ENCODE measurements at places on chromosomes 2 and 18.

GRCh38 chr2:69311024-69311416 lies 76.0 kb downstream of the GFPT1 start:
- DNase-seq: no peak

GRCh38 chr2:186187854-186188253 lies 298.2 kb upstream of the ZC3H15 start:
- DNase-seq: no peak

GRCh38 chr18:46829531-46829930 lies 72.7 kb upstream of the ST8SIA5 start:
- no peak for DNase-seq

DNA sequence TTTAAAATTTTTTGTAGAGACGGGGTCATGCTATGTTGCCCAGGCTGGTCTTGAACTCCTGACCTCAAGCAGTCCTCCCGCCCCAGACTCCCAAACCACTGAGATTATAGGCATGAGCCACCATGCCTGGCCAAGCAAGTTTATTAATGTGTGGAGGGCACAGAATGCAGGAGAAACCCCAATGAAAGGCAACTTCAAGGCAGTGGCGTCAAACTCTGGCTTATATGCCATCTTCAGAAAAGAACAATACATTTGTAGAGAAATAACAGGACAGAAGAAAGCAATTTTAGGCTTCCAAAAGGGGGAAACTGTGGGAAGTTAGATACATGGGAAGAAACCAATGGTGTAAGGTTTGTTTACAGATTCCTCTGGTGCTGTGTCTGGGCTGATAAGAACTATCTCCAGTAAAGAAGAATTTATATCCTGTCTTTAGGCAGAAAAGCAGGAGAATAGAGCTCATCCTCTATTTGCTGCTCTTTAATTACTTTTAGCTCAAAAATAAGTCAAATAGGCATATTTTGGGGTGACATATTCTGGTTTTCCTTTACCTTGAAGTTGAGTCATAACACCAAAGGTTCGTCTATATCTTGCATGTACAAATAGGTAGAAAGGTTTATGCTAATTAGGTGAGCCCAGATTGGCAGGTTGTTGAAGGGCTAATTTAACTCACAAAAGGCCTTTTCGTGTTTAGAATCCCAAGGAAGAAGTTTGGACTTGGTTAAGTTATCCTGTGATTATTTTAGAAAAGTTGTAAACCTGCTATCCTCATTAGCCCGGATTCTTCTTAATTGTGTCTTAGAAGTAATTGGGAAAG lies 26.0 kb upstream of the TMEM214 start:
- no peak for DNase-seq

DNA sequence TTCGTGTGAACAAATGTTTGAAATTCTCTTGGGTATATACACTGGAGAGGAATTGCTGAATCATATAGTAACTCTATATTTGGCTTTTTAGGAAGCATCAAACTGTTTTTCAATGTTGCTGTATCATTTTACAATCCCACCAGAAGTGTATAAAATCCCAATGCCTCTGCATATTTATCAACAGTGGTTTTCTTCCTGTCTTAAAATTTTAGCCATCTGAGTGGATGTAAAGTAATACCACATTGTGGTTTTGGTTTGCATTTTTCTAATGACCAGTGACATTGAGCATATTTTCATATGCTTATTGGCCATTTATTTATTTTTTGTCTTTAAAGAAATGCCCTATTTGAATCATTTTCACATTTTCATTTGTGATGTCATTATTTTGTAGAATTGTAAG lies 22.8 kb upstream of the LRP1B start:
- no peak for DNase-seq

- DNase-seq: peak; percentile 31
Observed at GRCh38 chr2:160109939-160110673, 47.7 kb upstream of the PLA2R1 start.

DNA sequence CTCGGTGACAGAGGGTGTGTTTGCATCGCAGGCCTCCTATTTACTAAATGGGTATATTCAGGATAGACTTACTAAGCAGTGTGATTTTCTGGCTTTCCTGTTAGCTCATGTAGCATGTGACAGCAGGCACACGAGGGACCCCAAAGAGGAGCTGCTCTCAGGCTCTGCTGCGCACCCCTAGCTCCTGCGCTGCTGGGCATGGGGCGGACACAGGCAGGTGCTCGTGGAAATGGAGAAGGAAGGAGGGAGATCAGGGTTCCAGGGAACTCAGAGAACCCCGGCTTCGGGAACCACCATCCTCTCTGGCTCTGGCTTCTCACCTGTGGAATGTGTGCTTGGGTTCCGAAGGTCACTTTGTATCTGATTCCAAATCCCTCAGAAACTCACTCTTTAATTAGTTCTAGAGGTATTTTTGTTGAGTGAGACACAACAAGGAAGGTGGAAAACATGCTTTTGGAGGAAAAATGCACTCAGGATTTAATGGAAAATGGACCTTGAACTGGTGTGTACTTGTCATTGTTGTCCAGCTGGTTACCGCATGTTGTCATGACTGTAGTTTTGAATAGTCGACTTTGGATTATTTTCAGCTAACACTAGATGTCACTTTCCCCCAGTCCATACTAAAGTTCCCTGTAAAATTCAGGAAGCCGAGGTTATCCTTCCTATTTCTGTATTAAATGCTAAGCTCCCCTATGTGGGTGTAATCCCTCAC lies 3.5 kb downstream of the SNTG2 start:
- DNase-seq: no peak

DNA sequence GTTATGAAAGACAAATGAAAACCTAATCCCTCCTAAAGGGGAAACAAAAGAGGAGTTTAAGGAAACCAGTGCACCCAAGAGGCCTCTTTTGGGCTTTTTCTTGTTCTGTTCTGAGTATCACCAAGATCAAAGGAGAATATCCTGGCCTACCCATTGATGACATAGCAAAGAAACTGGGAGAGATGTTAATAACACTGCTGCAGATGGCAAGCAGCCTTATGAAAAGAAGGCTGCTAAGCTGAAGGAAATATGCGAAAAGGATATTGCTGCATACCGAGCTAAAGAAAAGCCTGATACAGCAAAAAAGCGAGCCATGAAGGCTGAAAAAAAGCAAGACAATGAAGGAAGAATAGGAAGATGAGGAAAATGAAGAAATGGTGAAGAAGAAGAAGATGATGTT lies 23.6 kb upstream of the STAT4 start:
- DNase-seq: no peak

DNA sequence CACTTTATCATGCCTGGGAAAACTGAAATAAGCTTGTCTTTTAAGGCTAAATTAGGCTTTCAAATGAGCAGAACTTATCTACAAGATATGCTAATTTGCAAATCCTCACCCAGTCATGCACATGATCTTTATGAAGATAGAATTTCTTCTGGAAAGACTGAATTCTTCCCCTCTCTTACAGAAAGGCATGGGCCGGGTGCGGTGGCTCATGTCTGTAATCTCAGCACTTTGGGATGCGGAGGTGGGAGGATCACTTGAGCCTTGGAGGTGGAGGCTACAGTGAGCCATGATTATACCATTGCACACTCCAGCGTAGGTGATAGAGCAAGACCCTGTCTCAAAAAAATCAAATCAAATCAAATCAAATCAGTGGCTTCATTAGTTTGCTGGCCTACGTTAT lies 11.7 kb upstream of the FOXI3 start:
- no peak for DNase-seq

GRCh38 chr2:3198119-3198518 lies 179.5 kb downstream of the EIPR1 start:
- no peak for DNase-seq

GRCh38 chr2:8249769-8250168 lies 432.1 kb upstream of the ID2 start:
- DNase-seq: no peak

GRCh38 chr18:61096226-61096625 lies 237.0 kb upstream of the CDH20 start:
- DNase-seq: no peak

DNA sequence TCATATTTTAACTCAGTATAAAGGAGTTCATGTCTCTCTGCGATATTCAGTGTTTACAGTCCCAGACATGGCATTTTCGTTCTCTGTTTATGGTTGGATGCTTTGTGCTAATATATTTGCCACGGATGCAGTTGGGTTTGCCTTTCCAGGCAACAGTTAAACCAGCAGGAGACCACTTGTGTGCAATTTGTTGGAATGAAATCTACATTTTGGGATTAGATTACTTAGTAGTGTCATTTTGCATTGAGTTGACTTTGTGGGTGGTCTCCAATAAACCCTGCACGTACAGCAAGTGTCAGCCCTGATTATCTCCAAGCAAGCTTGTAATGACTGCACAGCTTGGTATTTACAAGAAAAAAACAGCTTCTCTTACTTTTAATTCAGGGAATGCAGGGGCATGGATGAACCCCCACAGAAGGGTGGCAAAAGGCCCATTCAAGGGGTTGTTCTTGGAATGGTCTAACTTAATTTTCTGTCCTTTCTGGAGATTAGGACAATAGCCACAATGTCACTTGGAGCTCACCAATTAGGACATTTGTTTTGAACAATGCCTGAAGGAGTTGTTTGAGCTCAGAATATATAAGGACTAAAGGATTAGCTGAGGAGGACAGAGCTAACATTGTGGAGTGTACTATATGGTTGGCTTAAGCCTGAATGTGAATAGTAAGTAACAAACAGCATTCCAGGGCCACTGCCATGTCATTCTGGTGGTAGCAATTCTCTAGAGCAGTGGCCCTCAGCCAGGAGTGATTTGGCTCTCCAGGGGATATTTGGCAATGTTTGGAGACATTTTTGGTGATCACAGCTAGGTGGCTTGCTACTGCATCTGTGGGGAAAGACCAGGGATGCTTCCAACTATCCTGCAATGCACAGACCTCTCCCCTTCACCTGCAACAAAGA lies 121.5 kb downstream of the SLC4A3 start:
- DNase-seq: no peak

- peak; percentile 36 for DNase-seq
Observed at GRCh38 chr18:63518178-63519012, 23.8 kb upstream of the SERPINB12 start.

DNA sequence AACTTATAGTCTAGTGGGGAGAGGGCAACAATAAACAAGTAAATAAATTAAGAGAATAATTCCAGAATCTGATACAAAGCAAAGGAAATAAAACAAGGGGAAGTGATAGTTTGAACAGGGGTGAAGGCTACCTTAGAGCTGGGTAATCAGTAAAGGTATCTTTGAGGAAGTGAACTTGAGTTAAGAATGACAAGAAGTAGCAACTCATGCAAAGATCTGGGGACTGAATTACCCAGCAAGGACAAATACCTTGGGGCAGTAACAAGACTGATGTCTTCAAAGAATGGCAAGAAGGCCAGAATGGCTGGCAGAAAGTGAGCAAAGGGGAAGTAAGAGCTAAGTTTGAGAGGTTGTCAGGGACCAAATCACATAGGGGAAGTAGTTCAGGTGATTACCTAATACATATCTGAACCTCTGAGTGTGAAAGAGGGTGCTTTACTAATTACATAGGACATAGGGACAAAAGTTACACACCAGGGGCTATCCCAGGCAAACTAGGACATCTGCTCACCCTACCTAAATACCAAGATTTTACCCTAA lies 244.6 kb upstream of the HNRNPA3 start:
- DNase-seq: no peak

DNA sequence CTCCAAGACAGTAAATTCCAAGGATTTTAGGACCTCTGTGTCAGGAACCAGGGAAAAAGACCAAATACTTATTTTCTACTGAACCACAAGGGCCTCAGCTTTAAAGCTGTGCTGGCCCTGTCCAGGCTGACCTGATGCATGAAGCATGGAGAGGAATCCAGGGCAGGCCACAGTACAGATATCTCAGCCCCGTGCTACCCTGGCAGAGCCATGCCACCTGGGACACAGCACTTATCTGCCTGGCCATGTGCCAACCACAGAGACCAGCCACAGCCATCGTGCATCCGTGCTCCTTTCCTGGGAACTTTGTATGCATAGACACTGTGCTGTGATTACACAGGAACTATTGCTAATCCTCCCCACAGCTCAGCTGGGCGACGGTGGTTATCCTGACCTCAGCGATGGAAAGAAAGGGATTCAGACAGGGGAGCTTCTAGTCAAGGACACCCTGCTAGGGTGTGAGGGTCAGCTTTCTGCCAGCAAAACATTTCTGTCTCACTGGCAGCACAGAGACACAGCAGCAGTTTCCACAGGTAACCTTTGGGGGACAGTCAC lies 687.4 kb upstream of the ID2 start:
- no peak for DNase-seq

DNA sequence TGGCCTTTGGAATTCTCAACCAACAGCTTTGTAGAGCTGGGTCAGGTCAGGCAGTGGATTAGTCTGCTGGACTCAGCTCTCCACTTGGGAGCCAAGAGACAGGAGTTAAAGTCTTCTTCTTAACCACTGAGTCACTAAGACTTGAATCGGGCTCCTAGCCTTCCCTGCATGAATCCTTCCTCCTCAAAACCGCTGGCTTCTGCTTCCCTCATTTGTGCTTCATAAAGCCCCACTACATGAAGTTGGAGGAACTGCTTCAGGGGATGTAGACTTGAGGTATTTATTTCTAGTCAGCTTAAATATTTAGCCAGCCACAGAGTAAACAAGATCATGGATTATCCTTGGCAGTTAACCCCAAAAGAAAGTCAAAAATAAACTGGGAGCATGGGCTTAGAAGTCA lies 536.3 kb upstream of the TNP1 start:
- DNase-seq: no peak

GRCh38 chr18:582465-582864 lies 2.3 kb downstream of the CETN1 start:
- DNase-seq: no peak
